ENCODE measurements at places on chromosomes 3 and 15. TPM values are rescaled to one million over a fixed set of nuclear protein-coding genes. Genes with fewer than 3 reads are reported as not detected.

Gene MCTP2
- 3.8 TPM for polyA plus RNA-seq

Gene PARP15
- polyA plus RNA-seq: 0.61 TPM

Gene CLDN18
- 32.5 TPM for polyA plus RNA-seq

Gene PIK3CB
- 14.9 TPM for polyA plus RNA-seq

Gene ARHGAP11A
- 4.2 TPM for polyA plus RNA-seq

Gene FOXL2
- polyA plus RNA-seq: 0.01 TPM

Gene TFRC
- 15.1 TPM for polyA plus RNA-seq

Gene EXOG
- polyA plus RNA-seq: 7.8 TPM
